ENCODE measurements at places on chromosomes 11 and 22. TPM values are rescaled to one million over a fixed set of nuclear protein-coding genes. Genes with fewer than 3 reads are reported as not detected.

The CCDC81 gene
- total RNA-seq: 1.3 TPM

The MRGPRX3 gene
- not detected for total RNA-seq

DNA sequence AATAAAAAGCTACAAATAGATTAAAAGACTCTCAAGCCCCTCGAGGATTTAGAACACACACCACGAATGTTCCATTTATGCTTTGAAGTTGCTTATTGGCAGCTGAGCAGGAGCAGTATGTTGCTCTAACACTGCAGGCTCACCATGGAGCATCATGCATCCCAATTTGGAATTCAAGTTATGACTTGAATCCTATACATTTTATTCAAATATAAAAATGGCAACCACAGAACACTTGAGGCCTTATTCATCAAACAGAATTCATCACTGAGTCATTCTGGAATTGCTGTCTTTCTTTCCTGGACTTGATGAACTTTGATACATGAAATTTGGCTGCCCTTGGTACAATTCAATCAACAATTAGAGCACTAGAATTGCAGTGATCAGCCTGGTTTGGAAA, 24.5 kb upstream of the BLID start:
- no peak for DNase-seq

GRCh38 chr11:65380460-65381119, 1.9 kb downstream of the SLC25A45 start:
- no peak for DNase-seq

- DNase-seq: peak; percentile 60
Measured at GRCh38 chr11:75563978-75564552, 2.0 kb downstream of the SERPINH1 start.

Data from progenitor cell of endocrine pancreas (in vitro differentiated cells).